ENCODE measurements at places on chromosomes 2 and 18.
A peak's percentile ranks its signal among the peaks of the same experiment; 100 is the strongest.

GRCh38 chr2:26847655-26848335 lies at the start of gene DPYSL5:
DPYSL5 (plus strand) TSS chr2:26848132; CDS start chr2:26898500, 50,368 bp downstream.
- H3K4me3 ChIP-seq, result peak within 1 kb of the TSS; percentile 75
- peaks cover 65% of the 10 kb centered on the region for H3K27me3 ChIP-seq
- DNase-seq, result no peak
- H3K4me1 ChIP-seq, result peaks cover 5% of the 10 kb centered on the region
- no peaks in the 10 kb centered on the region for H3K36me3 ChIP-seq
- no peak within 1 kb of the TSS for H3K27ac ChIP-seq

GRCh38 chr2:42009657-42010580 lies 37.9 kb upstream of the PKDCC start:
- H3K36me3 ChIP-seq, result no peaks in the 10 kb centered on the region
- peaks cover 27% of the 10 kb centered on the region for H3K27me3 ChIP-seq
- peaks cover 5% of the 10 kb centered on the region for H3K4me1 ChIP-seq
- DNase-seq, result no peak
- peak overlapping the region; percentile 67 for H3K4me3 ChIP-seq
- H3K27ac ChIP-seq, result no peak overlapping the region

DNA sequence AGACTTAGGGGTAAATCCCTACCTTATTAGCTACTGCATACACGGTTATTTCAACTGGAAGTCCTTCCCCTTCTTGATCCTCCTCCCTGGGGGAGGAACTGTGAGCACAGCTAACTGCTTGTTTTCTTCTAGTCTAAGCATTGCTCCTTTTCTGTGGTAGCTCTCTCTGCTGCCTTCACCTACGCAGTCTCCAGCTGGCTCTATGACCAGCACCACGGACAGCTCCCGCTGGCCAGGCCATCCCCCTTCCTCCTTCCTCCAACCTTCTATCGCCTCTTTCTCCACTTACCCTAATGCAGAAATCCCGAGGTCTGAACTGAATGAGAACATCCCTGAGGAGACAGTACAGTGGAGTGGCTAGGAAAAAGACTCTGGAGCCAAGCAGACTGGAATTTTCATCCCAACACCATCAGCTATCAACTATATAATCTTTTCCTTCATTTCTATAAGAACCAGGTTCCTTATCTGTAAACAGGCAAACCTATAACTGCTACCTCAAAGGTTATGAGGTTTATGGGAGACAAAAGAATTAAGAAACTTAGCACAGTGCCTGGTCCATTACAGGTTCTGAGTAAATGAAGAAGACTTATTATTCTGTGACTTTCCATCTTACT lies 4.7 kb upstream of the CFAP65 start:
- no peaks in the 10 kb centered on the region for H3K36me3 ChIP-seq
- H3K27ac ChIP-seq, result no peak overlapping the region
- DNase-seq, result peak; percentile 76
- H3K4me3 ChIP-seq, result no peak overlapping the region
- peaks cover 48% of the 10 kb centered on the region for H3K27me3 ChIP-seq

DNA sequence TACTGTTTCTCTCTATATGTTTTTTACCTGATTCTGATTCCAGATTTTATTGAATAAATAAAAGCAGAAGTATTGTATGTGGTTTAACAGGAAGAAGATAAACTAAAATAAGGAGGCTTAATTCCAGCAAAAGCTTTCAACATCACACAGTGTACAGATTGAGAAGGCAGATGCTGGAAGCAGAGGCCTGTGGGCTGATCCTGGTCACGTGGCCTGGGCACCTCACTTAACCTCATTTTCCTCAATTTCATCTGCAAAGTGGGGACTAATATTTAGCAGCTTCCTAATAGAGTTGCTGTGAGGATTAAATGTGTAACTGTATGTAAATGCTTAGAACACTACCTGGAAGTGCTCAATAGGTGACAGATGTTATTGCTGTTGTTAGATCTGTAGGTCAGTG lies 58.0 kb downstream of the CDCA7 start:
- H3K36me3 ChIP-seq, result no peaks in the 10 kb centered on the region
- peaks cover 22% of the 10 kb centered on the region for H3K27me3 ChIP-seq
- H3K27ac ChIP-seq, result no peak overlapping the region
- H3K4me1 ChIP-seq, result no peaks in the 10 kb centered on the region
- no peak for DNase-seq

DNA sequence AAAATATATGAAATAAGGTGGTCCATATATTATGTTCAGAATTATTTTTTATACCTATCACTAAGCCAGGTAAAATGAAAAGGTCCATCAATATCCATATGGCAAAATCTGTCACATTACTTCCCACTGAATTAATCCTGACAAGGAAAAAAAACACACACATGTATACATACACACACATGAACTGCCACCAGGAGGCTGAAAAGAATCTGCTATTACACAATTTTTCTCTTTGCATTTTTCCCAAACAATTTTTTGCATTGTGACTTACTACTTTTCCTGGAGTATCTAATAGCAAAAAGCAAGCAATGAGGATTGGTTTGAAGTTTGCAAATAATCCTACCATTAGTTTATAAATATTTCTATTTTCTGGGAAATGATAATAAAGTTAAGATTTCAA lies 128.2 kb upstream of the CD226 start:
- no peak overlapping the region for H3K27ac ChIP-seq
- no peak overlapping the region for H3K4me3 ChIP-seq
- no peak for DNase-seq
- peaks cover 6% of the 10 kb centered on the region for H3K36me3 ChIP-seq
- H3K4me1 ChIP-seq, result peaks cover 3% of the 10 kb centered on the region
- no peaks in the 10 kb centered on the region for H3K27me3 ChIP-seq

DNA sequence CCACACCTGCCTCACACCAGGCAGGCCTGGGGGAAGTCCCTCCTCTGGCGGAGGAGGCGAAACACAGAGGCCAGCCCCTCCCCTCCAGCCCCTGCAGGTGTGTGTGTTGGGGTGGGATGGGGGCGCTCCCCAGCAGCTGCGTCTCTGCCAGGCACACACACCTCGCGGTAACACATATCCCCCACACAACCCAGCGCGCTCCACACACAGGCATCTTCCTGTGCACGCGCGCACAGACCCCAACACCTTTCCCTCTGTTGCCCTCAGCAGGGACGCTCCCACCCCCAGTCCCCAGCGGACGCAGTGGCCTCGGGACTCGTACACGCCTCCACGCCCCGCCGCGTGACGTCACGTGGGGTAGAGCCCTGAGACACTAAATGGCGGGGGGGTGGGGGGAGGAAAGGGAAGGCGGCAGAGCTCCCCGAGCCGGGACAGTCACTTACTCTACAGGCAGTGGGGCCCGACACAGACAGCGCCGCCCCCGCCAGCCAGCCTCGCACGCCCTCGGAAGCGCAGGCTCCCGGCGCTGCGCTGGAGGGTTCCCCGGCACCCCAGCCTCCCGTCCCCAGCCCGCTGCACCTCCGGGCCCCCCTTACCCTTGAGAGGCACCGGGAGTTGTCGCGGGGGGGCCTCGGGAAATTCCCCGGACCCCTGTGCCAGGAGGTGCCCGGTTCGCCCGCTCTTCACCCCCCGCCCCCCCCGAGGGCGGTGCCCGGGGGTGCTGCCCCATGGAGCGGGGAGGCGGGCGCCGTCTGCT lies at the start of gene WNT10A:
Gene WNT10A, plus strand, starts transcription at position 751 of the 757 bp plus-strand sequence. CDS start 144 bp downstream, outside the sequence.
- peak; percentile 83 for DNase-seq
- peaks cover 73% of the 10 kb centered on the region for H3K27me3 ChIP-seq
- peaks cover 36% of the 10 kb centered on the region for H3K4me1 ChIP-seq
- peak within 1 kb of the TSS; percentile 40 for H3K27ac ChIP-seq
- H3K36me3 ChIP-seq, result no peaks in the 10 kb centered on the region

- no peak overlapping the region for H3K27ac ChIP-seq
- peaks cover 2% of the 10 kb centered on the region for H3K4me1 ChIP-seq
- H3K4me3 ChIP-seq, result no peak overlapping the region
- DNase-seq, result no peak
- H3K27me3 ChIP-seq, result no peaks in the 10 kb centered on the region
- H3K36me3 ChIP-seq, result peaks cover 43% of the 10 kb centered on the region
These were observed 120.8 kb downstream of the CRIM1 start for GRCh38 chr2:36476411-36476810.

DNA sequence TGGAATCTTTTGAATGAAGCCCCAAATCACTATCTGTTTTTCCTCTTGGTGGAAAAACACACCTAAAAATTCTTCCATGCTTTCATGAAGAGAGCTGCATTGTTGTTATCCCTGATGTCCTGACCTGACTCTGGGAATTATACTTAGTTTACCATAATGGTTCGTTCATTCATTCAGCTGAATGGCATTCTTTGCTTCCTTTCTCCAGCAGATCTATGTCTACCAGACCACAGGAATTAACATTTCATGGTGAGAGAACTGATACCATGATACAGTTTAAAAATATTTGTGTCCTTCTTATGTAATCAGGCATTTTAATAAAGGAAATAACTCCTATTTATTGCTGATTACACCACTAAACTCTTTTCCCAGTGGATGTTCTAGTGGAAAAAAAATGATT lies 11.1 kb upstream of the SLC4A10 start:
- H3K36me3 ChIP-seq, result no peaks in the 10 kb centered on the region
- peaks cover 35% of the 10 kb centered on the region for H3K27me3 ChIP-seq
- H3K27ac ChIP-seq, result no peak overlapping the region

All from activated CD4-positive, alpha-beta T cell treated with anti-CD3 and anti-CD28 coated beads, Interleukin-2, amount 10 ng/mL, durations not matched to agents 24 days and 14 days (primary cell).